ENCODE measurements at places on chromosomes 3 and 15.
A peak's percentile ranks its signal among the peaks of the same experiment; 100 is the strongest.

DNA sequence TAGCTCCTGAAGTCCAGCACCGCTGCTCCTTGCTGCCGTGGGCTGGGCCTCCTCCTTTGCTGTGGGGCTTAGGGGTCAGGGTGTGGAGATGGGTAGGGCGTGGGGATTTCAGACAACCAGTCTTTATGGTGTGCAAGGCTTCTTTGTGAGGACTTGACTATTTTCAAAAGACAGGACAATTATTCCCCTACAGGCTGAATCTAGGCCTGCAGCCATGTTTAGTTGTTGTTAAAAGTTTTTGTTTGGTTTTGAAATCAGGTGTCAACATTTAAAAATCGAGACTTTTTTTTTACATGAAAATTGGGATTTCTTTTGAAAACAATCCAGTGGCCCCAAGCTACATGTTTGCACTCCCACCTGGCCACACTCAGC lies 10.6 kb downstream of the RPL32 start:
- DNase-seq = no peak

DNA sequence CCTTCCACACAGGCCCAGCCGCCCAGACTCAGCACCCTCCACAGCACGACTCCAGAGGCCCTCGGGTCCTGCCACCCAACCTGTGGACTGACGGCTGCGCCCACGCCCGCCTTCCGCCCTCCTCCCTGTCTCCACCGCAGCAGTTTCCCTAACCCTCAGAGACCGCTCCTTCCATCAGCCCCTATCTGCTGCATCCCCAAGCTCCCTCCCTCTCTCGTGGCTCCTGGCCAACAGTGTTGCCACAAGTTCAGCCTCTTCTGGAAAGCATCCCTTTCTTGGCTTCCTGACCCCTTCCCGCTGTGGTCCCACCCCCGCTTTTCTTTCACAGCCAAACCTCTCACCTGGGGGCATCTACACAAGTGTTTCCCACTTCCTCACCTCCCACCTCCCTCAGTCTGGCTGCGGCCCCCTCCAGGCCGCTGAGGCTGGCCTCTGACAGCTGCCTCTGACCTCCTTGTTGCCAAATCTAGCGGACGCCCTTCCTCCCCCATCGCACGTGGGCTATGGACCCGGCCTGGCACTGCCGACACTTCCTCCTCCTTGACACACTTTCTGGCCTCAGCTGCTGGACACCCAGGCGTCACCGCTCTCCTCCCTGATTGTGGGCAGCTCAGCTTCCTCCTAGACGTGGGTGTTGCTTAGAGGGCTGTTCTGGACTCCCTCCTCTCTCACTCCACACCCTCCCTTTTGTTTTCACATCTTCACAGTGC lies 168.8 kb upstream of the TLE3 start:
- DNase-seq = no peak

DNA sequence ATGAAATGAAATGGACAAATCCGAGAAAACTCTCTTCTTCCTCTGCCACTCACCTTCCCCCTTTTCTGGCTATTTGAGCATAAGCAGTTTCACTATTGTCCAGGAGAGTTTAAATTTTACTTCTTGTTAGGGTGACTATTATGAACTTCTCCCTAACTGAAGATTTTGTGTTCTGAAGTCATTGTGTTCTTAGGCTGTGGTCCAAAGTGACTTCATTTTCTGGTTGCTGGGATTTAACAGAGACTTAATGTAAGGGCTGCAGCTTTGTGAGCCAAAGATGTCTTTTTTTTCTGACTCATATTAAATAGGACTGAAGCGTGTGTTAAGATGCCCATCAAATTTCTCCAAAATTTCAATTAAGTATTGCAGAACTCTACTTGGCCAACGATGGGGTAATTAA lies 46.5 kb upstream of the FSTL1 start:
- DNase-seq = no peak

DNA sequence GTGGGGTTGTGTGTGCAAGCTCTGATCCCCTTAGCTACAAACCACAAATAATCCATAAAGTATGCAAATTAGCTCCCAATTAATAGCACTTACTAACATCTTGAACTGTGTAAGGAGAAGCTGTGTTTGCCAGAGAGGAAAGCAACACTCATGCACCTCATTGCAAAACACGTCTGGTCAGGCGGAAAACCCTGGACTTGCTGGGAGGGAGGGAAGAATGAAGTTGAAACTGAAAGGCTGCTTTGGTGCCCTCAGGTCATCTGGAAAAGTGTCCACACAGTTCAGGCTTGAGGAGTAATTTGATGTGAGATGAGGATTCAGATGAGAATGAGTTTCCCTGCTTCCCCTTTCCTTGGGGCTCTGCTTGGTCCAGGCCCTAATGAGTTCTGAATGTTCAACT lies 185.5 kb upstream of the ANKRD28 start:
- DNase-seq = no peak

DNA sequence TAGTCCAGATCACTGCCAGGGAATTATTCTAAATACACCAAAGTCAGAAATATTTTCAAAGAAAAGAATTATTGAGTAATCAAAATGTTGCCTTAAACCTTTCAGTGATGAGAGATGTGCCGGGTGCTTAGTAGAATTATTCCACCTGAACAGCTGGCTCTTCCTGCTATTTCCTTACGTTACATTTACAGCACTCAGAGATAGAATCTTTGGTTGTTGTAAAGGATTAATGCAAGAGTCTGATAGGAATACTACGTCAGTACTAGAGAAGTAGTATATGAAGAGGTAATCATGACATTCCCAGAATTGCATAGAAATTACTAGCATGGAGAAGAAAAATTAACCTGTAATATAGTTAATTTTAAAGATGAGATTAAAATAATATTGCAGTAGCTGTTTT lies 50.9 kb upstream of the ZDHHC23 start:
- no peak for DNase-seq

GRCh38 chr3:44030285-44030684 lies 211.4 kb upstream of the TOPAZ1 start:
- no peak for DNase-seq

DNA sequence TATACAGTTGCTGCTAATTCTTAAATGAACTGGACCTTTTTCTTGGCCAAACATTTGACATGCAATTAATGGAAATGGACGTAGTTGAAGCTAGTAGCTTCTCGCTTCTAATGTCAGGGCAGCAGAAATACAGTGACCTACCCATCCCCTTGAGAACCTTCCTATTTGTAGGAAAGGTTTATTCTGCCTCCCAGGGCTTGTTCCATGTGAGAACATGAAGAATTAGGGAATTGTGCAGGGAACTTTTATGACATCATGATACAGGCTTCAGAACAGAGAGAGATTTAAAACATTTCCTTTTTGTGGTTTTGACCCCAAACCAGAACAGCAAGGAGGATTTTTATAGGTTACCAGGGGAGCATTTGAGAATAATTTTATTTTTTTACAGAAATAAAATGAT lies 406.6 kb upstream of the PPP2R3A start:
- no peak for DNase-seq

- no peak for DNase-seq
Measured at GRCh38 chr15:70339571-70340493, 242.1 kb upstream of the TLE3 start.

DNA sequence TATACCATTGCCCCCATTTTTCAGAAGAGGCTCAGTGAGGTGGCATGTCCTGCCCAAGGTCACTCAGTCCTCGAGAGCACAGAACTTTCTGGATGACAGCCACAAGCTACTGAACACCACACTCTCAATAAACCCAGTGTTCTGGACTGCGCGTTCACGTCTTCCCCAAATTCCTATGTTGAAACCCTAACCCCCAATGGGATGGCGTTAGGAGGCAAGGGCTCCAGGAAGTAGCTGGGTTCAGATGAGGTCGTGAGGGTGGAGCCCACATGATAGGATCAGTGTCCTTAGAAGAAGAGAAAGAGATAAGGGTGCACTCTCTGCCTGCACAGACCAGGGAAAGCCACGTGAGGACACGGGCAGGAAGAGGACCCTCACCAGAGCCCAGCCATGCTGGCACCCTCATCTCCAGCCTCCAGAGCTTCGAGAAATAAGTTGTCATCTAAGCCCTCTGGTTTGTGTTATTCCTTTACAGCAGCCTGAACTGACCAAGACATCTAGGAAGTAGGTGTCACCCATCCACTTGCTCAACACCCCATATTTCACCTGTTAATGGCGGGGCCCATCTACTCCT lies 324.0 kb downstream of the UACA start:
- no peak for DNase-seq

GRCh38 chr3:74122281-74122680 lies 492.2 kb downstream of the CNTN3 start:
- no peak for DNase-seq

GRCh38 chr3:23834082-23834870 lies 28.5 kb downstream of the UBE2E1 start:
- no peak for DNase-seq

GRCh38 chr15:56732135-56732885 lies 999 bp downstream of the ZNF280D start:
- peak; percentile 9 for DNase-seq

DNA sequence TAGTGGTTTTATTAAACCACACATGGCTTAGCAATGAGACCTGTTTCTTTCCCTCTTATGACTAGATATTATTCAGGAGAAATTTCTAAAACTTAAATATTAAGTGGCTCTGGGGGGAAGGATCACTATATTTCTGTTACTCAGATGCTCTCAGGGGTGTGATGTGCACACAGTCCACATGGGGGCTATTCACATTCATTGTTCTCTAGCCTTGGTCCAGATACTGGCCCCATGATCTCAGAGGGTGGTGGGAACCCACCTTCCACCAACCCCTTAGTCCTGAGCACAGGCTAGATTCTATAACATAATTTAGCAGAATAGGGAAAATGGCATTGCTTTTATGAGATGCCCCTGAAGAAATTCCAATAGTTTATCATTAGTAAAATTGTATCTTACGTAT lies 149.0 kb upstream of the ST8SIA2 start:
- no peak for DNase-seq

GRCh38 chr3:128385080-128385832 lies 81.4 kb downstream of the DNAJB8 start:
- DNase-seq = no peak

DNA sequence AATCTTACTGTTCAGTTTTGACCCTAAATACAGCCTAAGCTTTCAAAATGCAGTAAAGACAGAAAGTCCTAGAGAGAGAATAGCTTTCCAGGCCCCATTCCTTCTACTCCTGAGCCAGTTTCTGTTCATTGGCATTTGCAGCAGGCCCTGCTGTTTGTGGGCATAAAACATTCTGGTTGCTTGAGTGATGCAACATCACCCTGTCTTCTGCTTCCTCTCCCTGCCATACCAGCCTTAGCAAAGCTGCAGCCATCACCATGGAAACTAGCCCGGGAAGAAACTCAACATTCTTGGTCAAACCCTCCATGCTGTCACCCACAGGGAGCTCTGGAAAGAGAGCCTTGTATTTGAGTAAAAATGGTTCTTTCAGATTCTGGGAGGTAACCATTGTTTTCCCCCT lies 325.7 kb downstream of the MAGI1 start:
- DNase-seq = no peak

DNA sequence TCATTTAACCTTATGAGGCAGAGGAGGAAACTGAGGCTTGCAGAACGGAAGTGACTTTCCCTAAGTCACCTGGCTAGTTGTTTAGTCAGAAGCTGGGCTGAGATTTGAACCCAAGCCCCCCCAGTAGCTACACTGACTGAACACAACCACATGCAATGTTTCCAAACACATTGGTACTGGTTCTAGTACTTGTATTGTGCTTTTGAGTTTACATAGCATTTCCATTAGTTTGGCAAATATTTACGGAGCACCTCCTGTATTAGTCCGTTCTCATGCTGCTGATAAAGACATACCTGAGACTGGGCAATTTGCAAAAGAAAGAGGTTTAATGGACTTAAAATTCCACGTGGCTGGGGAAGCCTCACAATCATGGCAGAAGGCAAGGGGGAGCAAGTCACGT lies 56.3 kb upstream of the ITGA11 start:
- no peak for DNase-seq

DNA sequence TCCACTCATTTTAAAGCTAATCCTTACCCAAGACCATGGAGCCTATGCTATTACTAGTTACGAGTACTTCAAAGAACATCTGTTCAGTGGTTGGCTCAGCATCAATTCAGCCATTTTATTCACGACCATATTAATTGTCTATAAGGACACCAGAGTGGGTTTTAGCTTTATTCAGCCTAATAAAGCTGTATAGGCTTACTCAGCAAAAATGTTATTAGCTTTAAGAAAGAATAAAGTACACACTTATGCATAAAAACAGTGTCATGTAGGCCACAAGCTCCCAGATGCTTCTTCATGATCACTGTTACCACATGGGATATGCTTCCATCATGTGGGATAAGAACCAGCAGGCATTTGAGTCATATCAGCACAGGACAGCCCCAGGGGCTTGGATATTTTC lies 87.4 kb upstream of the GPR149 start:
- no peak for DNase-seq

DNA sequence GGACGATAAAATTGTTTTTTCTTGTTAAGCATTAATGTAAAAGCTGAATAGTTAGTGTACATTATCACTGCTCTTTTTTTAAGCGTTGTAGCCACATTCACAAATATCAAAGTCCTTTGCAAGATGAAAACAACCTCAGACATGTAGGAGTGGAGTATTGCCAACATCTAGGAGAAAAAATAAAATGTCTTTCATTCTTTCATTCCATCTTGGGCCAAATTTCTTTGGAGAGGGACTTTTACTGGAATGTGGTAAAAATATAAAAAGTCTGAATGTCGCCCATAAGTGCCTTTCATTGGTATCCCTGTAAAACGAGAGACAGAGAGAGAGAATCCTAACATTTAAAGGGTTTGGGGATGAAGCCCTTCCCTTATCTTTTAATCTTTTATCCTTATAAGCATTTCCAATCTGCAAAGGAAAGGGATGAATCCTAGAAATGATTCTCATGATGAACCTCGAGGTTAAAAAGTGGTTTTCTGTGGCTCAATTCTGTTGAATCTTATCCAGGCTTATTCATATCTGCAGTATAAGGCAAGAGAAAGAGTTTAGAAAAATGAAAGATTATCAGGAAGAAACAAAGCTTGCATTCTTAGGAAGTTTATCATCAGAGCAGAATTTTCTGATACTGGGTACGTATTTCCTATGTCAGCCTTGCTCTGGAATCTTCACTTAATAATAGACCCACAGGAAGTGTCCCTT lies 1031.7 kb downstream of the MCTP2 start:
- DNase-seq = no peak

- DNase-seq = no peak
Measured at GRCh38 chr3:119580067-119580760, 922 bp downstream of the ADPRH start.

All from GM19239 (cell line).